ENCODE measurements at places on chromosomes 1 and 21.

- DNase-seq = no peak
These were observed 43.4 kb downstream of the C8A start for GRCh38 chr1:56898005-56898373.

GRCh38 chr1:179298952-179299351 lies 5.4 kb downstream of the SOAT1 start:
- DNase-seq = peak; percentile 12

DNA sequence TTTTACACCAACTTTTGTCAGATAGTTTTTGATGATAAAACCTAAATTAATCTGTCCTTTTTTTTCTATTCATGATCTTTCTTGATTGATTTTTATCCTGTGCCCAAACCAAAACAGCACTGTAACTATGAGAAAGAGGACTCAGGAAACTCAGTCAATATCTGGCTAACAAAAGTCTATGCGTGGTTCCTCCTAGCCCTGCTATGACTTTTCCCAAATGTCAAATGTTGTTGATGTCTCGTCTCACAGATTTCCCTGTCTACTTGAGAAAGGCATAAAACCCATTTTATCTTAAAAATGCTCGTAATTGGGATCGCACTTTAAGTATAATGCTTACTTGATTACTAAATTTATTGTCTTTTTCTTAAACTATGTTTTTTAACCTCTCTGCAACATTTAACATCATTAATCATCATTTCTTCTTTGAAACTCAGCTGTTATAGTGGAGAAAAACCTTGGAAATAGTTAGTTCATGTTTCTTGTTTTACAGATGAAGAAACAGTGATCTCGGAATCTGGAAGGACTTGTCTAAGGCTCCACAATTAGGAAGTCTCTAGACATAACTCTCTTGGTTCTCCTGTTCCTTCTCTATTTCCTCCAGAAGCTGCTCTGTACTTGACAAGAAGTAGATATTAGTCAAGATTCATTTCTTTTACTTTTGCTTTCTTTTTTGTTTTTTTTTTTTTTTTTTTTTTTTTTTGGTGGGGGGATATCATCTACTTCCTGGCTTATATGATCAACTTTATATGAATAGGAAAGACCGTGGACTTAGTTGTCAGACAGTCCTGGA lies 26.2 kb upstream of the PTPRC start:
- no peak for DNase-seq

GRCh38 chr21:34671891-34672290 lies 3.1 kb downstream of the CLIC6 start:
- DNase-seq = no peak

GRCh38 chr1:155648207-155649147 lies 38.5 kb downstream of the MSTO1 start:
- DNase-seq = no peak

GRCh38 chr21:18499761-18500376 lies 96.3 kb upstream of the TMPRSS15 start:
- no peak for DNase-seq

DNA sequence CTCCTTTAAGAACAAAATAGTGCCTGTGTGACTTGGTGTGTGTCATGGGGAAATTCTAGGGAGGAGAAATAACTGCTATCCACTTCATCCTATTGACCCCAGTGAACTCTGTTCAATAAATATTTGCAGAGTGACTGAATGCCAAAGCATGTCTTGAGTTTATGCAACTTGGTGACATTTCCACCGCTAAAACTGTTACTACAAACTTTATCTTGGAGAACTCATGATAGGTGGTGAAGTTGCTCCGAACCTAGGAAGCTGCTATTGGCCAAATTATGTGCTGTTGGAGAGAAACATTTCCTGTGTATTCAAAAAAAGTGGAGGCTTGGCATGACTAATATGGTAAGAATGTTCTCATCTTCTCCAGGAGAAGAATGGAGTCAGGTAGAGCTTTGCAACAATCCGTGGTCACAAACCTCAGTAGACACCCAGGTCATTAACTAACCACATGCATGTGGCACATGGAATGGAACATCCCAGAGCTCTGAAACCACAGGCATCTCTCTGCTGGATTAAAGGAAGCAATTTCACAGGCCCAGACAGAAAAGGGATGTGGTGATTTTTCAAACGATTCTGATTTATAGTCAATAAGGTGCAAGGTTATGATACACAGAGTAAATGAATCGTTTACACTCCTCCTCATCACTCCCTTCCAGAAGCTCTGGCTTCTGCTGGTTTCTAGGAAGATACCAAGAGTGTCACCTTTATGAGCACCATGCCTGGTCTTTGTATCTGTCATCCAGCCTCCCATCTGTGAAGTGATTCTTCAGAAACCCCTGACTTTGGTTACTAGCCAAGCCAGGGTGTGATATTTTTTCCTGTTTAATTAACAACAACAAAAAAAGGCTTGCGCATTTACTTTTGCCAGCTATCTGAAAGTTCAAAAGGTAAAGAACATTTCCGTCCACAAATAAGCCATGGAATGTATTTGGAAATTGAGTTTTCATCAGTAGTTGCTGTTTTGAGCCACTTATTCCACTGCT lies 361.1 kb downstream of the TGFB2 start:
- DNase-seq = no peak

DNA sequence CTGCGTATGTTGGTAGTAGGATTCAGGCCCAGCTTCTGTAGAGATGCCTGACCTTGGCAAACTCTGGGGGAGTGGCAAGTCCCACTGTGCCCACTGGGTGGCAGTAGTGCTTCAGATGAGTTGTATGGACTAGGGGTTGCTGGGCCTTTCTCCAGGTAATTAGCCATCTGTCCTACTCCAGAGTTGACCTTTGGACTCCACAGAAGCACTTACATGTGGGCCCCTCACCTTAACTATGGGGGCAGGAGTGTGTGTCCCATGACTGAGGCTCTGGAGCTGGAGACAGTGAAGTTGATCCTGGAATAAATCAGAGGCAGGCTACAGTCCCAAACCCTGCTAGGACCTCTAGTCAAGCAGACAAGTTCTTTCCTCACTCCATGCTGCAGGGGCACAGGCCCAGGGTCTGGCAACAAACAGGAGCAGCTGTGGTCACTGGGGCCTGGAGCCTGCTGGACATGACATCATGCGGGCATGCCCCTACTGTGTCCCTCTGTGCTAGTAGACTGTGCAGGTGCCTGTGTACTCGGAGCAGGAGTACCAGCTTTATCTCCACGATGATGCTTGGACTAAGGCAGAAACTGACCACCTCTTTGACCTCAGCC lies 4.6 kb downstream of the DMAP1 start:
- peak; percentile 47 for DNase-seq

DNA sequence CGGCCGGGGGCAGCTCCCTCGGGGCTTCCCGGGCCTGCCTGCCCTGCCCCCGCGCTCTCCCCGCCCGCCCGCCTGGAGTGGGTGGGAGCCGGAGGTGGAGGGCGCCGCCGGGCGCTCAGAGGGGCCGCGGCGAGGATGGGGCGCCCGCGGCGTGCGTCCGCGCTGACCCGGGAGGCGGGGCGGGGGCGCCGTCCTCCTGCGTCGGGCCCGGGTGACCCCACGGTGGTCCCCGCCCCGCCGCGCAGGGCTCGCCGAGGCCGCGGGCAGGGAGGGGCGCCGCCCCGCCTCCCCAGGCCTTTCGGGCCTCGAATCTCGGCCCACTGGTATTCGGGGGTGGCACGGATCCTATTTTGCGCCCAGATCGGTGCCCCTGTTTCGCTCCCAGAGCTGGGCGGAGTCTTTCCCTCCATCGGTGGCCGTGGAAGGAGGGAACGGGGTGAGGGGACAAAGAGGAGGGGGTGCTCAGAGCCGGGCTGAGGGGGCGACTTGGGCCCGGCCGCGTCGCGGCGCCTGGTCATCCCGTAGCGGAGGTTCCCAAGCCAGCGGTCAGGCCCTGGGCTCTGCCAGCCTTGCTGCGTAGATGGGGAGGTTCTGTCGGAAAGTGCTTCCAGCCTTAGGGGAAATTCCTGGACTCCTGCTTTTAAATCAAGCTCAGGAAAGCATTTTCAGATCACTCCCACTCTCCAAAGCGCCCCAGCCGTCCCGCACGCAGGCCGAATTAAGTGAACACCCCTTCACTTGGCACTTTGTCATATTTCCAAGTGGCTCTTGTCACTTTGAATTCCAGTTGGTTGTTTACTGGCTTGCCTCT lies 545 bp downstream of the PATJ start:
- DNase-seq = peak; percentile 12

DNA sequence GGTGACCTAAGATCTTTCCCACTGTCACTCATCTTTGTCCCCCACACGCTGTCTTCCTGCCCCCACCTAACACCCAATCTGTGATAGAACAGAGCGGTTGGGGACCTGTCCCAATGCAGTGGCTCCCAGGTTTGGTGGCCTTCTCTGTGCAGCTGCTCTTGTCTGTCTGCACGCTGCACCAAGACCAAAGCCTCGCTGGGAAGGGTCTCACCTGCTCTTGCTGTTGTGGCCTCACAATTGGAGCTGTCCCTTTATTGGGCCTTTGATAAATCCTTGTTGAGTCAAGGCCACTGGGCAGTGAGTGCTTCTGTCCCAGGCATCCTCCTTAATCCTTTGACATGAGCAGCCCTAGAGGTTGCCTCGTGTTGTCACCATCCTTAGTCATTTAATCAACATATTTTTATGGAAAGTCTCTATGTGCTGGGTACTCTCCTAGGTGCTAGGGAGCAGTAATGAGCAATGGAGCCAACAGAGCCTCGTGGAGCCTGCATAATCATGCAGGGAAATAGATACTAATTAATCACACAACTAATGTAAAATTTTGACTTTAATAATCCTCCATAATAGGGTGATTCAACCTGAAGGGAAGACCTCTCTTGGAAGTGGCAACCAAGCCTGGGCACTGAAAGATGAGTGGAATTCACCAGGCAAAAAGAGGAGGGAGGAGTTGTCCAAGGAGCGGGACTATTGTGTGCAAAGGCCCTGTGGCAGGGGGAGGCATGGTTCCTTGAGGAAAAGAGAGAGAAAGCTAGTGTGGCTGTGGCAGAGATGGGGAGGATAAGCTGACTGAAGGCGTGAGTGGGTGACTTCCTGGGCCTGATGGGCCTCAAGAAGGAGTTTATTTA lies 57.6 kb downstream of the MAN1C1 start:
- no peak for DNase-seq

- DNase-seq = no peak
These were observed 76.6 kb downstream of the RGL1 start for GRCh38 chr1:183881387-183882131.

GRCh38 chr1:170460414-170461155 lies 71.4 kb upstream of the GORAB start:
- no peak for DNase-seq

DNA sequence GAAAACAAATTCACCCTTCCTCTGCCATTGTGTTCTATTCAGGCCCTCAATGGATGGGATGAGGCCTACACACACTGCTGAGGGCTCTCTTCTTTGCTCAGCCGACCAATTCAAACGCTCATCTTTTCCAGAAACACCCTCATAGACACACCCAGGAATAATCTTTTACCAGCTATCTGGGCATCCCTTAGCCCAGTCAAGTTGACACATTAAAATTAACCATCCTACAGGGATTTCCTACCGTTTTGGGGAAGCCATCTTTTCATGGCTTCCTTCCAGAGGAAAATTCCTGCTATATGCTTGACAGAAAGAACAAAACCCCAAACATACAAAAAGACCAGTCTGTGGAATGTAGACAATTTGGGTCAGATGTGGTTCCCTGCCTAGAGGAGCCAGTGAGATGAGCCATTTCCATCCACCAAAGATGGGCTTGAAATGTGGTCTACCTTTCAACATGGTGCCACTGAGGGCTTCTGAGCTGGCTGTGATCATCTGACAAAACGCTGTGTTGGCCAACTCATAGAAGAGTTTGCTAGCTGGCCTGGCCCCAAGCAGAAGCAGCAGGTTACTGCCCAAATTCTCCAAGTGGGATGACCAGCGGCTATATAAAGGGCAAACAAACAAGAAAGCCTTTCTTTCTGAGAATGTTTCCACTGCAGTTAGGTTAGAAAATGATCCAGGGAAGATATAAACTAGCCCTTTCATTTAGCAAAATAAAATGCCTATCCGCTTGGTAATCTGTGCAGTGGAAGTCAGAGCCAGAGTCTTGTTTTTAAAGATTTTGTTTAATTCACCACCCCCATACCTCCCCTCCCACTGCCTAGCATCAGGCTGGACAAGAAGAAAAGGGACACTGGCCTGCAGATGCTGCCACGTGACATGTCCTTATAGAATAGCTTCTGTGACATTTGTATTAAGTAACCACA lies 69.1 kb upstream of the MRPS6 start:
- no peak for DNase-seq

DNA sequence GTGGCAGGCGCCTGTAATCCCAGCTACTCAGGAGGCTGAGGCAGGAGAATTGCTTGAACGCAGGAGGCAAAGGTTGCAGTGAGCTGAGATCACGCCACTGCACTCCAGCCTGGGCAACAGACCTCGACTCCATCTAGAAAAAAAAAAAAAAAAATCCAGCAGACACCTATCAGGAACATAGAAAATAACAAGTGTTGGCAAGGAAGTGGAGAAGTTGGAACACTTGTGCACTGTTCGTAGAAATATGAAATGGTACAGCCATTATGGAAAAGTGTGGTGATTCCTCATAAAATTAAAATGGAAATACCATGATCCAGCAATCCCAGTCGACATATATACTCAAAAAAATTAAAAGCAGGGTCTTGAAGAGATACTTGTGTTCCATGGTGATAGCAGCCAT lies 12.0 kb upstream of the C1orf162 start:
- DNase-seq = no peak

DNA sequence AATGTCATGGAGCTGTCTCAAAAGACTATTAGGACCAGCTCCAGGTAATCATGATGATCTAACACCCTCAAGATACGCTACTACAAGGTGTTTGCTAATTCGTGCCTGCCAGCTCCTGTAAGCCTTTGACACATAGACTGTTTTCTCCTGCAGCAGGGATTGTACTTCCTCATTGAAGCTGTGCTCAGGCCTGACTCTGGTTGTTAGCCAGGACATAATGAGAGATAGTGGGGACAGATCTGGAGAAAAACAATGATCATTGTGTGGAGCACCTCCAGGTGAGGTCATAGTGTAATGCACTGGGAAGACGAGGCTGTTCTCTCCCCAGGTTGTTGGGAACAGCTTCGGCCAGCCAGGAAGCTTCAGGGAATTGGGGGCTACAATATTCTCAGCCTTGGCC lies 94.6 kb downstream of the SETD4 start:
- DNase-seq = no peak

- DNase-seq = no peak
These were observed 11.9 kb upstream of the MRPL55 start for GRCh38 chr1:228120857-228121489.

DNA sequence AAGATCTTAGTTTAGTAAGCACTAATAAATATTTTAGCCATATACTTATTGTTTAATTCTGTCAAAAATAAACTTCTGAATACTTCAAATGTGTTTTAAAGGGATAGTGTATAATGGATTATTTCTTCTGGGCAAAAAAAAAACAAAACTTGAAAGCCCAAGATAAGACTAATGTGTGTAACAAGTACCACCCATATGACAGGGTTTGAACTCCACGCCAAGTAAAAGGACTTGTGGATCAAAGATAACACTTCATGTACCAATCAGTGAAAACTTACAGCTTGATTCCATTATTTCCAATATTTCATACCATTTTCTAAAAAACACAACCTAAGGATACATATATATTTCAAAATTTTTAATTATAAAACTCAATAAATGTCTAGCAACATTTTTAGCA lies 59.5 kb downstream of the DENND1B start:
- DNase-seq = no peak
